ENCODE measurements at places on chromosomes 11 and 22. TPM values are rescaled to one million over a fixed set of nuclear protein-coding genes. Genes with fewer than 3 reads are reported as not detected.

DNA sequence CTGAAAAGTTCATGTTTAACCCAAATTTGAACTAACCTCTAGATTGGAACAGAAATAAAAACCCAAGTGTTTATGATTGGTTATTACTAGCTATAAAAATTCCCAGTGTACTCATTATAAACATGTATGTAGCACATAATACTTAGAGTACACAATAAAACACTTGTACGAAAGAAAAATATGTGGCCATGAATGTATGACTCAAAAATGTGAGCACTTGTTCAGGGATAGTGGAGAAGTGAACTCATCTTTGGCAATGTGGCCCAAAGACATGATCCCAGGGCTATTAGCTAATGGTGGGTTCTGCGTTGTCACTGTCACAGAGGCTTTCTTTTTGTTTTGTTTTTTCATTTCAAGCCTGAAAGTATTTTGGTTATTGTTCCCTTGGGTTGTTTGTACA lies 72.0 kb downstream of the PPFIBP2 start:
- DNase-seq: no peak

DNA sequence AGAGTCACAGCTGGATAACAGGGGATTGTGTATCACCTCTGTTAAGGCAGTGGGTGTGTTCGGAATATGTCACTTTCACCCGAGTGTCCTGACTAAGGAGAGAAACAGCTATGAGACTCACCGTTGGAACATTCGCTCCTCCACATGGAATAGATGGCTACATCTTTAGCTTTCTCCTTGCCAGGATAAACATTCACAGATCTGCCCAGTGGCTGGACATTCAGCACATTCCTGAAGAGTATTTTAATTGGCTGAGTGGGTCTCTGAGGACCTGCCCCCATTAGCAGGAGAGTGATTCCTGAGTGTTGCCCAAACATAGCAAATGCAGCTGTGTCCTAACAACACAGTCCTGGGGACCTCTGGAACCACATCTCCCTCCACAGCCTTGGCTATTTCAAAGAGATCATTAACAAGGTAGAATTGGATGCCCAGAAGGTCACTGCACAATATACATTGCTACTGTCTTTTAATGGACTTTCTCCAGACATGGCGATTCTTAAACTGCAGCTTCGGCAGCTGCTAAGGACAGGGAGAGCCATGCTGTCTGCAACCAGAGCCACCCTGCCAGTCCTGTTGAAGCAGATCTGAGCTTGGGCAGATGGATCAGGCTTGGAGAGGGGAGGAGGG lies 435.0 kb upstream of the CADM1 start:
- no peak for DNase-seq

GRCh38 chr11:82901922-82902485 lies 468 bp downstream of the DDIAS start:
- DNase-seq: no peak

DNA sequence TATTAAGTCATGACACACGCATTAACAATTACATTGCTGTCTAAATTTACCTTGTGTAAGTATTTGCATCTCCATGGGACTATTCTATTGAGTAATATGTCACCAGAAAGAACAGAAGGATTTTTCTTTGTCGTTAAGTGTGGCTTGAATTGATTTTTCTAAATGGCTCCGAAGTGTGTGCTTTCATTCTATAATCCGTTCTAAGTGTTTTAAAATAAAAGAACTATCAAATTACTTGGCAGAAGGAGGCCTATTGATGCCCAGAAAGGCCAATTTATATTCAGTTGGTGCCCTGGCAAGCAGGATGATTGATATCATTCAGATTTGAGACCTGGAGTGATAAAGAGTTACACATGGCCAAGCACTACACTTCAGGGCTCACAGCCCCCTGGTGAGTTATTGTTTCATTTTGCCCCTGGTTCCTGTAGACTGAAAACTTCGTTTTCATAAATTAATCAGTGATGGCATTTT lies 538.9 kb upstream of the ANO5 start:
- DNase-seq: no peak

DNA sequence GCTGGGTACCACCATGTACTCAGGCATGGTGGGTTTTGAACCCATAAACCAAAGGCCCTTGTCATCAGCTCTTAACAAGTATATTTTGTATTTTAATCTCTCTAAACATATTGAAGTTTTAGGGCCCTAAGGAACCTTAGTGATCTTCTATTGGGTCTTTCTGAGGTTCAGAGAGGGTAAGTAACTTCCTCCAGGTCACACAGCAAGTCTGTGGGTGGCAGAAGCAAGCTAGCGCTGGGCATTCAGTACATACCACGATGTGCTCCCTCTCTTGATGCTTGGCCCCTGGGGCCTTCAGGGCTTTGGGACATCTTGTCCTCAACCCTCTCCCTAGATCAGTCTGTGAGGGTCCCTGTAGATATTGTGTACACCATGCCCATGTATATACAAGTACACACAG lies 12.7 kb downstream of the RASD2 start:
- DNase-seq: no peak

- DNase-seq: no peak
Measured at GRCh38 chr11:86477495-86478155, 102.9 kb downstream of the CCDC81 start.

GRCh38 chr11:121711939-121712338 lies 259.2 kb upstream of the SORL1-AS1 start:
- no peak for DNase-seq

- DNase-seq: no peak
Measured at GRCh38 chr22:50513175-50513574, 5.2 kb downstream of the NCAPH2 start.

DNA sequence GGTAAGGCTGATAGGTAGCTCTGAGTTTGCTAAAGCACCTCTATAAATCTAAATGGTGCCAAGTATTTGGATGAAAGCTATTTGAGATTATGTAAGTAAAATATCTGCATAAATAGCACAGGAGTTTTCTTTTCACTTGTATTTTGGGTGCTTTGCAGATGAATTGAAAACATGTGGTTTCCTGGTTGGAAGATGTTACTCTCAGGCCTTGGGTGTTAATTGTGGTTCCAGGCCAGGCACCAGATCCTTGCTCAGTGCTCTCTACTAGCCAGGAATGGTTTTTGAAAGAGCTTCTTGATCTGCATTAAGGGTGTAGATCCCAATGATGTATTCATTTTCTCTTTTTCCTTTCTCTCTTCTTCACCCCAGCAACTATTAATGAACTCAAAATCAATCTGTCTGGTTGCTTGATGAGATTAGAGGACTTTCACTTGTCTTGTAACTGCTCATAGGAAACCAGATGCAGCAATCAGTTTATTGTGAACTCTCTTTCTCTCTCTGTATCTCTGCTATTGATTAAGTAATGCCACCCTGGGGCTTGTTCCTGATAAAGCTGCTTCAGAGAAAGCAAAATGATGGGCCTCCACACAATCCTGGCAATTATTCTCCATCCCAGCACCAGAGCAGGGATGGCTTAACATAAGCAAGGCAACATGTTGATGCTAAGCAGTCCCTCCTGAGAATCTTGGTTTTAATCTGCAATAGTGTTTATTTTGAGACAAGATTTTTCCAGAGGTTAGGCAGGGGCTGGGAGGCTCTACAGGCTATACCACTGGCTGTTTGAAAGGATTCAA lies 147.0 kb upstream of the NTM start:
- DNase-seq: no peak

GRCh38 chr11:125468025-125468424 lies 28.0 kb downstream of the FEZ1 start:
- DNase-seq: no peak

DNA sequence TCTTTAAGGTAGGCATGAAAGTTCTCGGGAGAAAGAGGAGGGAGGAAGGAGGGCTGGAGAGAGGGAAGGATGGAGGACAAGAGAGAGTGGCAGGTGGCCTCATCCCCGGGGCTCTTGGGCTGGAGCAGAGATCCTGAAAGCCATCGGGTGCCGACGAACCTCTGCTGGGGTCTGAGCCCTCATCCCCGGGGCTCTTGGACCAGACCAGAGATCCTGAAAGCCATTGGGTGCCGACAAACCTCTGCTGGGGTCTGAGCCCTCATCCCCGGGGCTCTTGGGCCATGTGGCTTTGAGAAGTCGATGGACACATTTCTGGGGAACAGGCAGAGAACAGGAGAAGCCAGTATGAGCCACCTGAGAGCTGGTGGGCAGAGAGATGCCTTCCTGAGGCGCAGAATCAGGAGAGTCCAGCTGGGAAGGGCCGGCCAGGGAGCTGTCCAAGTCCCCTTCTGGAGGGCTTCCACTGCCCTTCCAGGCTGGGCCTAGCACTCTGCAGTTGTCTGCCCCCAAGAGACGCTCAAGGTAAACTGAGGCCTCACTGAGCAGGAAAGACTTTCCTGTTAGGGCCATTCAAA lies 1398.1 kb downstream of the BRD1 start:
- DNase-seq: no peak

GRCh38 chr11:15108592-15109130 lies 6.1 kb upstream of the INSC start:
- DNase-seq: peak; percentile 40

The PDE2A gene
- not detected for total RNA-seq

The PRPF19 gene
- total RNA-seq: 78.2 TPM

The OR52J3 gene
- total RNA-seq: not detected

The ATXN10 gene
- total RNA-seq: 164 TPM

The CHST1 gene
- total RNA-seq: 0.16 TPM

The CABP4 gene
- total RNA-seq: not detected
